ENCODE measurements at places on chromosomes 7 and 10.

GRCh38 chr10:19730167-19730906 is 85.9 kb upstream of the PLXDC2 start:
- DNase-seq: no peak

DNA sequence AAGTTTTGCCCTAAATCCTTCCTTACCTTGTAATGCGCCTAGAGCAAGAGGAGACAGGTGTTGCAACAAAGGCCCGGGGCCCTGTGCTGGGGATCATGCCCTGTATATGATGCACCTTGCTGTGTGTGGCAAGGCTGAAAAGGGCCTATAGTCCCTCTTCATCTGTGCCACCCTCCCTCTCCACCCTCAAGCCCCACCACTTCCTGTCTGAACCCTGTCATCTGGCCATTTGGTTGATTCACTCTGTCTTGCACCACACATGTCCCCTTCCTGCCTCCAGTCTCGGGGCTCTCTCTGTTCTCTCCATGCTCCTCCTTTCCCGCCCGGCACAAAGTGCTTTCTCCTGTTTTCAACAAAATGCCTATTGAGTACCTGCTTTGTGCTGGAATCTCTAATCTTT is 11.5 kb upstream of the MALSU1 start:
- no peak for DNase-seq

GRCh38 chr7:64893401-64893800 is 9.7 kb upstream of the ZNF273 start:
- DNase-seq: no peak

DNA sequence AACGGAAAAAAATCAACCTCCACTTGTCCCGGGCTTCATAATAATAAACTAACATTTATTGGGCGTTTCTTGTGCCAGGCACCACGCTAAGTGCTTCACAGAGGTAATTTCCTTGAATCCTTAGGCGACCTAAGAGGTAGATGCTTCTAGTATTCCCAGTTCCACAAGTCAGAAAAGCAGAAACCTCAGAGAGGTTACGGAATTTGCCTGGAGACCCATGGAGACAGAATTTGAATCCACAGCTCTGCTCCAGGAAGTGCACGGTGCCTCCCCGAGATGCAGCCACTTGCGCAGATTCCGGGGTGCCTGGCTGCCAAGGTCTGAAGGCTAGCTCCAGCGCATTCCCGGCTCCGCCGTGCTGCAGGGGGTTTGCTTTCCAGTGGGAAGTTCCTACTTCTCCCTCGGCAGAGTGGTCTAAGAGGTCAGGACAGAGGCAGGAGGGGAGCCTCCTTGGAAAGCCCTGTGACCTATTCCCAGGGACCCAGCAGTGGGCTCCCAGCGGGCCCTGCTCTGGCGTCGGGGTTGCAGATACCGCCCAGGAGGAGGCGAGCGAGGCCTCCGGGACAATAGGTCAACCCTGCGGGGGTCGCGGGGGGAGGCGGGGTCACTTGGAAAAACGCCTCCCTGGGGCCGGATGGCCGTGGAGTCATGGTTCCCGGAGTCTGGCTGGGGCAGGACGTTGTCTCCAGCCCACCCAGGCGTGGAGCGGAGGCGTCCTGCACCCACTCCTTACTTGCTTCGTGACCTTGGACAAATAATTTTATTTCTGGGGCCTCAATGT is 10.1 kb upstream of the NKX2-3 start:
- DNase-seq: no peak

GRCh38 chr7:141190495-141190894 is 116.6 kb downstream of the TMEM178B start:
- DNase-seq: no peak

All from thoracic aorta (tissue), 2 donors.